ENCODE measurements at places on chromosomes 6 and 20.

- DNase-seq: no peak
These were observed 72.0 kb downstream of the BLOC1S5 start for GRCh38 chr6:7992002-7992815.

DNA sequence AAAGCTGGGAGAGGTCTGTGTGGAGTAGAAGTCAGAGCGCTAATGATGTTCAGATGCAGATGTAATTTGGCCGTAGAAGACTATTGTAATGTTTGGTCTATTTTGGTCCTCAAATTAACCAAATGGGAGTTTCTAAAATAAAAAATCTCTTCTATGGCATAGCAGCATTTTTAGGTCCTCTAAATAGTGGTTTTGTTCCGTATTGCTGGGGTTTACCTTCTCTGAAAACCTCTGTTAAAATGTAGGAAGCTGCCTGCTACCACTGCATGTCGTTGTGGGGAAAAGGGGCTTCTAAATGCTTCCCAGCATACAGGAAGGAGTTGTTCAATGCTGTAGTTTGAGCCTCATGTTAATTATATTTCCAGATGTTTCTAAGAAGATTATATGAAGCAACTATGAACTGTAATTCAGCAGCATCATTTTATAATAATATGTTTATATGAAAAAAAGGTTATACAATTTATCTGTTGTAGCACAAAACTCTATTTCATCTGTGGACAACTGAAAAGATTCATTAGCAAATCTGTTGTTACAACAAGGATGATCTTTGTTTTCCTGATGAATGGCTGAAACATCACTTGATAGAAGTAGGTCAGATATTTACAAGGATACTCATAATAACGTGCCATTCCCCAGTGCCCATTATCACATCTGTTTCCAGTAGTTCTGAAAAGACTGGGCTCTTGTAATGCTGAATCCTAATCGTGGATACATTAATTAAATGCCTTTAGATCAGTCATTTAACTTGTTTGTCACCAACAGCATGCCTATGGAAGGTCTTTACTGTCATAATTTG, 256.6 kb downstream of the TBC1D7 start:
- DNase-seq: no peak

- DNase-seq: no peak
These were observed 754 bp downstream of the RPS10 start for GRCh38 chr6:34425132-34425497.

DNA sequence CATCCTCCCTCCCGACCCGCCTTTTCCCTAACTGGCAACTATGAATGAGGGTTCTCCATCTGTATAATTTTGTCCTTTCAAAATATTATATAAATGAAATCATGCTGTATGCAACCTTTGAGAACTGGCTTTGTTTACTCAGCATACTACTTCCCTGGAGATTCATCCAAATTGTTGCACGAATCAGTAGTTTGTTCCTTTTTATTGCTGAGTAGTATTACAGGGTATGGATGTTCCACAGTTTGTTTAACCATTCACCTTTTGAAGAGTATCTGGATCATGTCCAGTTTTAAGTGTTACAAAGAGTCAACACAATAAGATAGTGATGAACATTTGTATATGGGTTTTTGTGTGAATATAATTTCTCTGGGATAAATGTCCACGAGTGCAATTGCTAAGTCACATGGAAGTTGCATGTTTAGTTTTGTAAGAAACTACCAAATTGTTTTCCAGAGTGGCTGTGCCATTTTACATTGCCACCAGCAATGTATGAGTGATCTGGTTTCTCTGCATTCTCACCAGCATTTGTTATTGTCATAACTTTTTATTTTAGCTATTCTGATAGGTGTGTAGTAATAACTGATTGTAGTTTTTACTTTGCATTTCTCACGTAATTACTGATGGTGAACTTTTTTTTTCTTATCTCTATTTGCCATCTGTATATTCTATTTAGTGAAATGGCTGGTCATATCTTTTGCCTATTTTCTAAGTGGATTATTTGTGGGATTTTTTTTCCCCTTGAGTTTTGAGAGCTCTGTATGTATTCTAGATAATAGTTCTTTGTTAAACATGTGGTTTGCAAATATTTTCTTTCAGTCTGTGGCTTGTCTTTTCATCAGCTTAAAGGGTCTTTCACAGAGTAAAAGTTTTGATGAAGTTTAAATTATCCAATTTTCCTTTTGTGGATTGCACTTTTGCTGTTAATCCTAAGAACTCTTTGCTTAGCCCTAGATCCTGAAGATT, 14.4 kb upstream of the RNF24 start:
- no peak for DNase-seq

- DNase-seq: no peak
These were observed 21.1 kb downstream of the ELOVL2 start for GRCh38 chr6:11023032-11023431.

DNA sequence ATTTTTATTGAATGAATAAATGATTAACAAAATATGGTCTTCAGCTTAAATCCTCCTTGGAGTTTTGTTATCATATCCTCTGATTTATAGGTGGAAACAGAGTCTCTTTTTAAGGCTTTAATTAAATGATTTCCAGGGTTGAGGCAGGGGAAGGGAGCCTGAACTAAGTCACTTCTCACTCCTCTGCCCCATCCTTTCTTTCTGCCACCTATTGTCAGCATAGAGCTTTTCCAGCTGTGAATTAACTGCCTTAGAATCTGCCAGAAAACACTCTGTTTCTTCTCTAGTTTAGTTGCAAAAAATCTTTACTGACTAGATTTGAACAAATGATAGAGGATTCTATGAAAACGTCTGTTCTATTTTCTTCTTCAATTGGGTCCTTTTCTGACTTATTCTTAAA, 9.8 kb downstream of the OGFRL1 start:
- DNase-seq: no peak

GRCh38 chr6:16510245-16510644, 251.0 kb downstream of the ATXN1 start:
- no peak for DNase-seq

GRCh38 chr6:130309028-130309427, 56.8 kb upstream of the TMEM200A start:
- DNase-seq: no peak

DNA sequence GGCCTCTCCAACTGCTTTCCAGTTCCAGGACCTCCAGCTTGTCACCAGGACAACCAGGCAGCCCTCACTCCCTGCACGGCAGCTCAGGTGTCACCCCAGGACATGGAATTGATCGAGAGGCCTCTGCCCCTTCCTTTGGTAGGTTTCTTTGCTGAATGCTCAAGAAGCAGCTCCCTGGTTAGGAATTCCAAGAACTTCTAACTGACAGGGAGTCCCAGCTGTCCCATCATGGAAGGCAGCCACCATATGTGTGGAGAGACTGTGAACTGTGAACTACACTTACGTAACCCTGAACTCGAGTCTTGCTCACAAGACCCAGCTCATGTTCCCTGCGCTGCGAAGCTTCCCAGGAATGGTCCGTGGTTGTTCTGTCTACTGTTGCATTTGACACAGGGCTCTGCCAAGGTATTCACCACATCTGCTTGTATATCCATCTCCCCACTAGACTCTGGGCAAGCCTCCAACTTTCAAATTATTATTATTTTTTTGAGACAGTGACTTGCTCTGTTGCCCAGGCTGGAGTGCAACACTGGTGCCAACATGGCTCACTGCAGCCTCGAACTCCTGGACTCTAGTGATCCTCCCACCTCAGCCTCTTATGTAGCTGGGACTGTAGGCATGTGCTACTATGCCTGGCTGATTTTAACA, 35.7 kb downstream of the MGME1 start:
- DNase-seq: peak; percentile 52

GRCh38 chr6:106064142-106064541, 22.0 kb upstream of the PRDM1 start:
- DNase-seq: no peak

DNA sequence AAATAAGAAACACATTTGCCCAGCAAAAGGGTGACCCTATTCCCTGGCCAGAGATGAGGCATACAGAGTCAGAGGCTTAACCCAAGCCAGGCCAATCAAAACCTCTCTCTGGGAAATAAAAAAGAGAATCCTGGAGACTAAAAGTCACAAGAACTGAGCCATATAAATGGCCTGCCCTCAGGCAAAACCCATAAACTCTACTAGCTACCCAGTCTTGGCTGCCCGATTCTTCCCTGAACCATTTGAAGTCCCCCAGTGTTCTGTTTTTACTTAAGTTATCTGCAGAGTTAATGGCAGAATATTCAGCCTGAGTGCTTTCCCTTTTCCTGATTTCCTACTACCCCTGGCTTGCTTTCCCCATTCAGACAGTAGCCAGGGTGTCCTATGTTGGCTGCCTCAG, 13.9 kb downstream of the KCNK15 start:
- no peak for DNase-seq

DNA sequence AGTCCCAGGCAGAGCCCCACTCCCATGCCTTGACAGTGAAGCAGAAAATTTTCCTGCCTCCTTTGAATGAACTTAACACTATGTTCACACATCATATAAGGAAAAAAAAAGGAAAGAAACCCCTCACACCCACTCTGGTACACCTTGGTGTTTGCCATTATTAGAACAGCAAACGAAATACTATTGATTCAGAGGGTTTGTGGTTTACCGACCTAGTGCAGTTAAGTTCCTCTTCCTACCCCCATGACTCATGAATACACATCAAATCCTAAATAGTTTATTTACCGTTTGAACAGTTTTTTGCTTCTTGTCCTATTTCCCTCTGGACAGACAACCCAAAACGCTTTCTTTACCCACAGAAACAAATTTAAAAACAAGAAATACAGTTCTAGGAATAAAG, 237.7 kb downstream of the FOXA2 start:
- no peak for DNase-seq

DNA sequence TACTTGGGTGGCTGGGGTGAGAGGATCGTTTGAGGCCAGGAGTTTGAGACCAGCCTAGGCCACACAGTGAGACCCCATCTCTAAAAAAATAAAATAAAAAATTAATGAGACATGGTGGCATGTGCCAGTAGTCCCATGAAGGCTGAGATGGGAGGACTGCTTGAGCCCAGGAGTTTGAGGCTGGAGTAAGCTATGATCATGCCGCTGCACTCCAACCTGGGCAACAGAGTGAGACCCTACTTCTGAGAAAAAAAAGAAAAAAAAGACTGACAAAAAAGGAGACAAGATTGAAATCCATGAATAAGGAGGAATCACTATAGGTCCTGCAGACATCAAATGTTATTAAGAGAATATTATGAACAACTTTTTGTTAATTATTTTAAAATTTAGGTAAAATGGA, 23.7 kb upstream of the BPHL start:
- DNase-seq: no peak

DNA sequence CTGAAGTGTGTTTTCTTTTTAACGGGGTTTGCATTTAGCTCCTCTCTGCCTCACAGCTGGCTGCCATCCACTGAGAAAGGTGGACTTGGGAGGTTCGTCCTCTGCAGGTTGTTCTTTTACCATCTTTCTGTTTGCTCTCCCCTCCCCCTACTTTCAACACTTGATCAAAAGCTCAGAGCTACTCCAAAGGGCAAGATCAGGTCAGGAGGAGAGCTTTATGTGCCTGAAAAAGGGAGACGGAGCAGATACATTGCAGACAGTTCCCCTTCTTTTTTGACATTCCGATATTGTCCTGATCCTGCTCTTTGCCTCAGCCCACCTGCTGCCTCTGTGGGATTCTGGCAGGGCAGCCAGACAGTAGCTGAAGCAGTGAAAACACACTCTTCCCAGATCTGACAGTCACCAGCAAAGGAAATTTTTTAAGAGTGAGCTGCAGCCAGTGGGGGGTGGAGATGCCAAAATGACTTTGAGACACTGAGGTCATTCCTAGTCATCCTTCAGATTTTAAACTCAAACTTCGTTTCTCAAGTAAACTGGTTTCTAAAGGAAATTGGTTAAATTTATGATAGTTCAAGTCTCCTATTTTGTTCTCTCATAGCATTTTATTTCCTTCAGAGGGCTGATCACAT, 26.5 kb downstream of the SMLR1 start:
- no peak for DNase-seq

GRCh38 chr6:150345781-150346180, 23.0 kb upstream of the IYD start:
- no peak for DNase-seq

GRCh38 chr6:117498159-117498558, 15.7 kb downstream of the DCBLD1 start:
- DNase-seq: no peak

DNA sequence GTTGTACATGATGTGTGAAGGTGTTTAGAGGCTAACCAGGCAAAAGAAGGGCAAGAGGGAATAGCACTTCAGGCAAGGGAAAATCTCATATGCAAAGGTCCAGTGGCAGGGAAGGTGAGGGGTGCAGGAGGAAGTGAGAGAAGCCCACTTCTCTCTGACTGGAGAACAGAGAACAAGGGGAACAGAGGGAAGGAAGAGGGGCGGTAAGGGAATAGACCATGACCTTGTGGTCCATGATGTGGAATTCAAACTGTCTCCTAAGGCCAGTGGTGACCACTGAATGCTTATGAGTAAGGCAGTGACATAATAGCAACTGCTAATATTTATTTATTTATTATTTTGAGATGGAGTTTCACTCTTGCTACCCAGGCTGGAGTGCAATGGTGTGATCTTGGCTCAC, 20.6 kb upstream of the SLC9A8 start:
- no peak for DNase-seq

- DNase-seq: no peak
These were observed 3.5 kb downstream of the ENPP3 start for GRCh38 chr6:131640576-131640975.
